ENCODE measurements at places on chromosomes 3 and 15.
A peak's percentile ranks its signal among the peaks of the same experiment; 100 is the strongest.

DNA sequence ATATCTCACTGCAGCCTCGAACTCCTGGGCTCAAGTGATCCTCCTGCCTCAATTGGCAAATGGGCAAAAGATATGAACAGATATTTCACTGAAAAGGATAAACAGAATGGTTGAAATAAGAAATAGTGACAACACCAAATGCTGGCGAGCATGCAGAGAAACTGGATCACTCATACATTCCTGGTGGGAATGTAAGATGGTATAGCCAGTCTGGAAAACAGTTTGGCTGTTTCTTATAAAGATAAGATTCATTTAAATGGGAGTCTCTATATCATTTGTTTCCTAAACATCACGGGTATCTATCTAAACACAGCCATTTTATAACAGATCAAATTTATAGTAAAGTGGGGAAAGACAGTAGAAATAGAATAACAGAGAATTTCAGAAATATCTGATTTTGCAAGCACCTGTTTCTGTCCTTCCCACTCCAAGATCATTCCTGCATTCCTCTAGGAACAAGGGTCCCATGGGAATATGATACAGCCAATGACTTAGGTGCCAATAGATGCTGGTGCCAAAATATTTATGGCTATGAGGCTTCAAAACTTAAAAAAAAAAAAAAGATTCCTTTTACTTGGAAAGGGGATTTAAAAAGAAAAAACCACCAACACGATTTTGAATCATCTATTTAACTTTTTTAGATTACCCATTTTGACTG, 9.9 kb upstream of the TFDP2 start:
- DNase-seq, result no peak

DNA sequence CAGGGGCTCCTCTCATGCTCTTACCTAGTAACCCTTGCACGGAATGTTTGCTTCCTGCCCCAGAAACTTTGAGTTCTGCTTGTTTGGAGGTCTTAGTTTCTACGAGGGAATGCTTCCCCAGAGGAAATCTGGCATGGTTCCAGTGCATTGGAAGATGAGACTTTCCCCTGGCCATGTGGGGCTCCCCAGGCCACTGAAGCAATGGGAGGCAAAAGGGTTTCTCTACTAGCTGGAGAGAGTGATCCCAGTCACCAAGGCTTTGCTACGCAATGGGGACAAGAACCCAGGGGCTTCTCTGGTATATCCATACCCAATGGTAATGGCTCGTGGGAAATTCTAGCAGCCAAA, 44.2 kb upstream of the RPL32 start:
- DNase-seq, result no peak

GRCh38 chr3:105083945-105084344, 282.8 kb upstream of the ALCAM start:
- no peak for DNase-seq

- DNase-seq, result no peak
Observed at GRCh38 chr3:176974279-176974678, 223.0 kb downstream of the TBL1XR1 start.

DNA sequence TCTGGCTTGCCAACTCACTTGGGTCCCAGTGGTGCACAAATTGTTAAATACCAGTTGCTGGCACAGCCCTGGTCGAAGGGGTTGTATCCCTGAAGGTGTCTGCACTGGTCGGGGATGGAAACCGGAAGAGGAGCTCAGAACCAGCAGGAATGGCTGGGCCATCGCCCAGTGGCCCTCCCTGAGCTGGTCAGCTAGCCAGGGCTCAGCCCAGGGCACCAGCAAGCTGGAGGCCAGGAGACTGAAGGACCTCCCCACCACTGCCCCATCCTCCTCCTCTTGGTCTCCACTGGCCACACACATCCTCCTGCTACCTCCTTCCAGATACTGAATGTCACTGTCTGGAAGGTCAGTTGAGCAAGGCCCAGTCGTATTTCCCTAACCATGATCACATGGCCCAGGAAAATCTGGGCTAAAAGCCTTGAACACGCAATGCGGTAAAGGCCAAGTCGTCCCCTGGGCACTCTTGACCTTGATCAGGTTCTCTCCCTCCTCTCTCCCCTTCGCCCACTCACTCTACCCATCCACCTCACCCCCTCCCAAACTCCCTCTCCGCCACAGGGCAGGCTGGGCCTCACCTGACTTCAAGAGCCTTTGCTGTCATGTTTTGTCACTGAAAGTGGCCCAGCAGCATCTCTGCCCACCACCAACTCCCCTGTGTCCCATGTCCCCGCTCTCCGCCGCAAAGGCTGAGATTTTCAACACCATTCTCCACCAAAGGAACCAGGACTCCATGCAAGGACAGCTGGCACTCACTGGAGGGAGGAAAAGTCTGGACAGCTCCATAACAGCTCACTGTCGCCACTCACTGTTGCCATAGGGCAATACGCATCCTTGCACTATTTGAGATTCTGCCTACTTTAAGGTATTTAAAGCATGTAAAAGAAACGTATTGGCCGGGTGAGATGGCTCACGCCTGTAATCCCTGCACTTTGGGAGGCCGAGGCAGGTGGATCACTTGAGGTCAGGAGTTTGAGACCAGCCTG, 12.1 kb downstream of the ZDHHC19 start:
- DNase-seq, result no peak

DNA sequence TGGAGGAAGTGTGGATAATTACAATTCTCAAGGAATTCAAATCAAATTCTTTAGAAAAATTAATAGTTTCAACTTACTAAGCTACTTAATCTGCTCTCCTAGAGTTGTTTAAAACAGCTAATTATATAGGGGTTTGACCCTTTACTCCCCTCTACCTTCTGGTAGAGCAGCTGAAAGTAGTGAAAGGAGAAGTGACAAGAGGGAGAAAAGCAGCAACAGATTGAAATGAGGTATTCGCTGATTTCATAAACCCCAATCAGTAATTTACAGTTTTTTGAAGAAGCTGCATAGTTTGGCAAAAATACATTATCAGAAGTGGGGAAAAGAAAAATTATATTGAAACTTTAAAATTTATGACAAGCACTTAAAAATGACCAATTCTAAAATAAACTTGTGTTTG, 52.8 kb downstream of the ZMAT3 start:
- no peak for DNase-seq

DNA sequence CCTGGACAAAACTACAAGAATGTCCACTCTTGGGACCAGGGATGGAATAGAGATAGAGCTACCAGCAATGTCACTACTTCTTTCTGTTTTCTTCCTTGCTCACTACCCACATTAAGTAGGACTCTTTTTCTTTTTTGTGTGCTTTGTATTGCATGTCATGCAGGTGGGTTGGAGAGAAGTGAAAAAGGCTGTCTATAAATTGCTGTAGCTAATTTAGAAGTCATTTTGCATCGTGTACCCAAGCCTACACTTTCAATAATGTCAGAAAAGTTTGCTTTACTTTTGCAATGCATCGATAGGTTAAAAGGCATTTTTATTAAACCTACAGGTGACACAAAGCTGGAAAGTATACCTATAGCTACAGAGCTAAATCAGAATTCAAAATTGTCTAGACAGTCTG, 58.9 kb downstream of the GTF2E1 start:
- DNase-seq, result no peak

- DNase-seq, result peak; percentile 39
Observed at GRCh38 chr15:72685925-72686794, at the start of the genes BBS4 and HIGD2B. Gene BBS4 (plus strand): TSS chr15:72686207. CDS start chr15:72686228, 21 bp downstream. Gene HIGD2B (minus strand): TSS chr15:72686182. CDS start chr15:72676374, 9,808 bp downstream.

DNA sequence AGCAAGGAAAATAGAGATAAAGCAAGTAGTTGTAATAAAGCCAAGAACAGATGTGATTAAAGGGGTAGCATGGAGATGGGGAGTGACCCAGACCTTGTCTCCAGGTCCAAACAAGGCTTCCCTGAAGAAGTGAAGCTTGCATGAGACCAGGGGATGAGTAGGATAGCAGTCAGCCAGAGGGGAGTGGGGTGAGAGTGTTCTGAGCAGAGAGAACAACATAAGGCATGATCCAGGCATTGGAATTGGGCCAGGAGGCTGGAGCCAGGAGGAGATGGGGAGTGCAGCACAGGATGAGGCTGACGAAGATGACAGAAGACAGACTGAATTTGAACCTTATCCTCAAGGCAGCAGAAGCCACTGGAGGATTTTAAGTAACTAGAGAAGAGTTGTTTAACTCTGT, 7.2 kb downstream of the TMOD2 start:
- no peak for DNase-seq

DNA sequence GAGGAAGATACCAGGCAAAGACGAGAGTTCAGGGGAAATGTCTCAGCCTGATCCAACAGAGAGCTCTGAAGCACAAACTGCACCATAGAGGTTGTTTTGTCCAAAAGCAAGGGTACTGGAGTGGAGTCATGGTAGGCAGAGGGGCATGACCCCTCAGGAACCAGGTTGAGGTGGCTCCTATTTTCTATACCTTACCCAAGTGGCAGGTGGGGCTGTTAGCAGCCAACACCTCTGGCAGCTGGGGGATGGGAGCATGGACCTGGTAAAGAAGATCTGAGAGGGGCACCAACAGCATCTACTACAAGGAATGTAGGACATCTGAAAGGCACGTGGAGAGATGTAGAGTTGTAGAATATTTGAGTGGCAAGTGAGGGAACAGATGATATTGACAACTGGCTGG, 85.2 kb downstream of the GAP43 start:
- no peak for DNase-seq

DNA sequence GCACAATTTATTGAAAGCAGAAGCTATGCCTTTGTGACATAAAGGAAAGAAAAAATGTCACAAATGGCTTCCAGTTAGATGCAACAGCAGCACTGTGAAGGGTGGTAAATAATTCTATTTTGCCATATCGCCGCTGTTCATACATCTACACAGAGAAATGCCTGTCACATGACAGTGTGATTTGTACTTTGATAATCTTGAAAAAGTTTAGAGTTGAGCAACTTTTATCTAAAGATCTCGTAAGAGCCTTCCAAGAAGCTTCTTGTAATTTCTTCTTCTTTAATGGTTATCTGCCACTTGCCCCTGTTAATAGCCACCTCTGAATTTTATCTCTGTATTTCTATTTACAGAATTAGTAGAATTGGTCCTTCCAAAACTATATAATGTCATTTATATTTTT, 192.3 kb downstream of the ATP8B4 start:
- no peak for DNase-seq

DNA sequence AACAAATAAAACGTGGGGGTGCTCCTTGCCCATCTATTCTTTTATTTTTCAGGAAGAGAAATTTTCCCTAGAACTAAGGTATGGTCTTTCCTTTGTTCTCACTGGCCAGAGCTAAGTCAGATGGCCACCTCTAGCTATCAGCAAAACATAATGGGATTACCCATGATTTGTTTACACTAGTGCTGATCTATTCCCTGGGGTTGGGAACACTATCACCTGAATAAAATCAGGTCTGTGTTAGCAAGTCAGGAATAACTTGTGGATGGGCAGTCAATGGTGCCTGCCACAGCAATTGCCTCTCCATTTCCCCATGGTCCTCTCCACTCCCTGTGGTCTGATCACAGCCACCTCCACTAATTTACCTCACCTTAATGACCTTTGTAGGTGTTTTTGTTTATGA, 181.7 kb upstream of the CADPS start:
- no peak for DNase-seq

DNA sequence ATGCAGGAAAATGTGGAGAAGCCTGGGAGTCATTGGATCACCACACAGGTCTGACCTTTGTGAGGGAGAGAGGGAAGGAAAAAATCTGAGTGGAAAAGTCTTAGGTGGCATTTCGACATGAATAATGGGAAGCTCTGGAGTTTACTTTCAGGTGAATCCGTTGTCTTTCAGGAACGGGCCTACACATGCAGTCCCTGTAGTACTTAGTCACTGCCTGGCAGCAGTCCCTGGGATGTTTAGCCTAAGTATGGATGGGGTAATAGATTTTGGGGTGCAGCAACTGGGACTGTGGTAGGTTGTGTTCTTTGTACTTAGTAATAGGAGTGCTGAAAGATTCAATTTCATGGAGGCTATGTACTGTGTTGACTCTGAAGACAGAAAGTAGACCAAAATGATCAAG, 227.5 kb upstream of the EPHA3 start:
- DNase-seq, result no peak

Measured in glomerular endothelial cell (primary cell).